Bronchus fibroblast of lung (primary cell): ENCODE measurements at places on chromosomes 5 and 9. TPM values are rescaled to one million over a fixed set of nuclear protein-coding genes. Genes with fewer than 3 reads are reported as not detected.

LCN9 gene
- not detected in 2 replicates for total RNA-seq

IL6ST gene
- 148 and 170 TPM in 2 replicates for total RNA-seq

ZNF622 gene
- 27.5 and 30.6 TPM in 2 replicates for total RNA-seq

TAF11L10 gene
- total RNA-seq = not detected in 2 replicates

PTGER4 gene
- 26.6 and 34.1 TPM in 2 replicates for total RNA-seq

BTNL8 gene
- total RNA-seq = not detected in 2 replicates

SH2D3C gene
- total RNA-seq = under 0.01 TPM in 1 of 2 replicates, not detected in the other

S1PR3 gene
- total RNA-seq = 26.6 and 28.7 TPM in 2 replicates

IL13 gene
- not detected in 2 replicates for total RNA-seq

PLPPR1 gene
- total RNA-seq = not detected in 2 replicates

FBP1 gene
- total RNA-seq = not detected in 2 replicates

OTP gene
- not detected in 2 replicates for total RNA-seq

CCDC171 gene
- total RNA-seq = 0.84 and 1.5 TPM in 2 replicates
